ENCODE measurements at places on chromosomes 12 and 14. TPM values are rescaled to one million over a fixed set of nuclear protein-coding genes. Genes with fewer than 3 reads are reported as not detected.

Gene IAPP
- total RNA-seq: not detected

Gene ACOT4
- total RNA-seq: 1.00 TPM

Gene TAS2R8
- not detected for total RNA-seq

Gene FMNL3
- 26.3 TPM for total RNA-seq

Gene SIX6
- total RNA-seq: not detected

Gene VPS29
- total RNA-seq: 93.1 TPM

Gene ASPG
- total RNA-seq: not detected

Gene CLIP1
- 70.5 TPM for total RNA-seq

Gene CCDC197
- not detected for total RNA-seq

Gene SOAT2
- total RNA-seq: not detected

Gene CARMIL3
- 0.12 TPM for total RNA-seq

Gene FOXN4
- not detected for total RNA-seq

Gene KLHL42
- 51.6 TPM for total RNA-seq

Gene KCNK13
- total RNA-seq: under 0.01 TPM

Gene UNC79
- total RNA-seq: under 0.01 TPM

Gene KCNC2
- total RNA-seq: 0.50 TPM

Gene CATSPERB
- total RNA-seq: 0.11 TPM

Gene NOXRED1
- total RNA-seq: 0.25 TPM
